ENCODE measurements at places on chromosomes 1 and 21.

- DNase-seq: no peak
Observed at GRCh38 chr21:26147535-26147934, 23.0 kb downstream of the APP start.

DNA sequence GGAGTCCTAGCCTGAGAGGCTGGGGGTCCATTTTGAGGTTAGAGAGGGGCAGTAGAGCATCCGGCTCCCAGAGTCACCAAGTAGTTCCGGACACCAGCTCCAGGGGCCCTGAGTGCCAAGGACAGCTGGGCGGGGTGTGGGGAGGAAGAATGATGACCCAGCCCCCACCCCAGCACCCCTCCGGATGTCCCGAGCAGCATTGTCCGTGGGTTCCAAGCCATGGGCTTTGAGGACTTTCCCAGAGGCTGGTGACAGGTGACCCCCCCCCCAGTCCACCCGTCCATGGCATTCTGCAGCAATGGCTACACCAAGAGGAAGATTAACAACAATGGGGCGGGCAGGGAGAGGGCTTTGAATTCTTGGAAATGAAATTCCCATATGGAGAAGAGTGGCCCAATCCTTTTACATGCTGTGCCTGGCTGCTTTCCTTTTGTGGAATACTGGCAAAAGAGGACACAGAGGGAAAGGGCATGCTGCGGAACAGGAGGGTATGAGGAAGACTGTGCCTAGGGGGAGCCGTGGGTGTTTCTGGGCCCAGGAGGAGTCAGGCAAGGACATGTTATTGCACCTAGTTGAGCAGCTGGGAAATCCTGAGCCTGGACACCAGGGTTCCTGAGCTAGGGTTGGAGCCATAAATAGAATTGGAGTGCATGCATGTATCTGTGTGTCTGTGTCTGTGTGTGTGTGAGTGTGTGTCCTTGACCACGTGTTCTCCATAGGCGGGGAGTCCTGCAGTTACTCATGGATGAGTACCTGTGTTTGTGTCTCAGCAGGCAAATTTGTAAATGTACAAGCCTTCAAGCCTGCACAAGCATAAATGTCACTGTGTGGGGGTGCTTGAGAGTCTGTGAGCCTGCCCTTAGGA is 956 bp downstream of the ATP1A2 start:
- DNase-seq: no peak

DNA sequence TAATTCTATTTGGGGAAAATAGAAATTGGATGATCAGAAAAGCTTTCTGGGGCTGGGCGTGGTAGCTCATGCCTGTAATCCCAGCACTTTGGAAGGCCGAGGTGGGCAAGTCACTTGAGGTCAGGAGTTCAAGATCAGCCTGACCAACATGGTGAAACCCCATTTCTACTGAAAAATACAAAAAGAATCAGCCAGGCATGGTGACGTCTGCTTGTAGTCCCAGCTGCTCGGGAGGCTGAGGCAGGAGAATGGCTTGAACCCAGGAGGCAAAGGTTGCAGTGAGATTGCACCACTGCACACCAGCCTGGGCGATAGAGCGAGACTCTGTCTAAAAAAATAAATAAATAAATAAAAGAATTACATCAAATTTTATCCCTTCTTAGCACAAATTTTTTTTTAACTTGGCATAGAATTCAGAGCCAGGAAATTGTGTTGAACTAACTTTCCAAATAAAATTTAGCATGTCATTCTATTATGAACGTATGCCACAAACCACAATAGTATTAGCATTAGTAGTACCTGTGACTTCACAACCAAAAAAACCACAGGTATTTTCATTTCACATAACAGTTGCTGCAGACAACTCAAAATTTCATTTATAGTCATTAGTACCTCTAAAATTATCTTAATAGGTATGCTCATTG is 4.5 kb upstream of the ANKRD13C start:
- no peak for DNase-seq

GRCh38 chr1:98487620-98488019 is 173.9 kb upstream of the SNX7 start:
- DNase-seq: no peak

- no peak for DNase-seq
Observed at GRCh38 chr1:242241936-242242335, 243.0 kb upstream of the MAP1LC3C start.

- DNase-seq: no peak
Observed at GRCh38 chr1:31661856-31662255, 17.2 kb upstream of the PEF1 start.

DNA sequence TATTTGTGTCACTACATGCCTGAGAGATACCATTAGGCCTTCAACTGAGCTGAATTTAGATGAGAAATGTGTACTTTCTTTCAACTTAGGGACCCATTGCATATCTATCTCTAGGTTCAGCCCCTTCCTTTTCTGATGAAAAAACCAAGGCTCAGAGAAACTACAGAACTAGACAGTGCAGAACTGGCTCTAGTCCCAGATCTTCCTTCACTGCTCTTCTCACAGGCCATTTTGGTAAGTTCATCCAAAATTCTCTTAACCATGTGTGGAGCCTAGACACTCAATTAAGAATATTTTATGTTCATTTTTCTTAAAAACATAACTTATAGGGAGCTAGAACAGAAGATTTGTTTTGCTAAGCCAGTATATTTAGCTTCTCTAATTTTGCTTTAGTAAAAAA is 128.9 kb downstream of the ASTN1 start:
- no peak for DNase-seq

- DNase-seq: no peak
Observed at GRCh38 chr1:247540581-247540980, 4.3 kb upstream of the OR2C3 start.

- DNase-seq: no peak
Observed at GRCh38 chr1:156097499-156098178, 15.4 kb upstream of the MEX3A start.

GRCh38 chr1:19080721-19081120 is 124.2 kb upstream of the IFFO2 start:
- no peak for DNase-seq

DNA sequence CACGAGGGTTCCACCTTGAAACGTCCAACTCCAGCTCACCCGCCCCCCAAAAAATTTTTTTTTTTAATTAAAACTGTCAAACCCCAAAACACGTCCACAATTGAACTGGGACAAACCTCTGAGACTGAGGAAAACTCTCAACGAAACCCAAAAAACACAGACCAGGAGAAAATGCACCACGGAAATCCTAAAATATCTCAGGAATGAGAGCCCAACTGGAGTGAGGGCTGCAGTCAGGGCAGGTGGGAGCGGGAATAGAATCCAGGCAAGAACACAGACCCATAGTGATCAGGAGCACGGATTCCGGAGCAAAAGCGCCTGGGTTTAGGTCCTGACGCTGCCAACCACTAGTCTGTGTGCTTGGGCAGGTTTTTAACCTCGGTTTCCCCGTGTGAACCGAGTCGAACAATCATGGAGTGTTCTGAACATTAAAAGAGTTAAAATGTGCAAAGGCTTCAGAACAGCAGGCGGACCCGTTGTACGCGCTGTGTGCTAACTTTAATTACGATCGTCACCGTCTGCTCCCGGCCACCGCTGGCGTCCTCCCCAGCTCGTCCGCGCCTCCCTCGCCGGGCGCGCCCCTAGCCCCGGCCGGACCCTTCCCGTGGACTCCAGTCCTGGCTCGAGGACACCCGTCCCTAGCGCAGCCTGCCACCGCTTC is 624 bp downstream of the ARHGAP29 start:
- DNase-seq: no peak

DNA sequence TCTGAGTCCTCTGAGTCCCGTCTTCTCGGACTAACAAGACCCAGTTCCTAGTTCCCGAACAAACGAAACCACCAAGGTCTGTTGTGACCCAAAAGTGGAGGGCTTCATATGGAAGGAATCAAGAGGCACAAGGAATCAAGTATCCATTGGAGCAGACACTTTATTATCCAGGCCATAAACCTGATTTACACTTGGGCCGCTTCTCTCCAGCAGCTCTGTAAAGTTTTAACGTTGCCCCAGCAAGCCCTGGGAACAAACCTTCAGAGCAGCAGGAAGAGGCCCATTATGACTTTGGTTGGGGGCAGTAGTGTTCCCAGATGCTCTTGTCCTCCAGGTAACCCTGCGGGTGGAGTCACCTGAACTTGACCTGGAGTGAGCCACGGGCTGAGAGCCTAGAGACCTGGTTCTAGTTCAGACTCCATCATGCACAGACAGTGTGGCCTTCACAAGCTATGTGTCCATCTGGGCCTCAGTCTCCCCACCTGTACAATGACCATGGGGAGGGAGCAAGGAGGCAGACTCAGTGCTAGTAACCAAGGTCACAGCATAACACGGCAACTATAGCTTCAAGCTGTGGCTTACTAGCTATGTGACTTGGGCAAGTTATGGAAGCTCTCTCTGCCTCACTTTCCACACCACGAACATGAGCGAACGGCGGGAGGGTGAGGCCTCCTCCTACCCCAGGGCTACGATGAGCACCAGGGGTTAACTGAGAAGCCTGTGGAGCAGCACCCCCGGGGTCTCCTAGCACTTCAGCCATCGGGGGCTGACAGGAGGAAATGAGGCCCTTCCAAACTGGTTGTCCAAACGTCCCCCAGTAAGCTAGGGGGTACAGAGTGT is 95.7 kb downstream of the GLIS1 start:
- DNase-seq: peak; percentile 61

- no peak for DNase-seq
Observed at GRCh38 chr1:158117854-158118704, 62.6 kb upstream of the CD1D start.

DNA sequence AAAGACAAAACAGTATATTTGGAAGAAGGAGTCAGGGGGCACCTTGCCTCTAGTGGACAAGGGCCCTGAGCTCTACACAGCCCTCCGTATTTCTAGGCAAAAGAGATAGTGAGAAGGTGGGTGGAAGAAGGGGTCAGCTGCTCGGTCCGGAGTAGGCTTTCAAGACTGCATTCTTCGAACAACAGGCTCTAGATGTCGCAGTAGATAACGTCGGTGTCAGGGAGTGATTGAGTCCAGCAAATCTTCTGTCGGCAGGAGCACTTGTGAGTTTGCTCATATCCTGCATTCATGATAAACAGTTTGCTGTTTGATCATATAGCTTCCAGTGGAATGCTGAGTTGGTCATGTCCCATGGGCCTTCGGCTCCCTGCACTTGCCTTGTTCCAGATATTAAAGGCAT is 36.8 kb downstream of the DIPK1A start:
- no peak for DNase-seq

DNA sequence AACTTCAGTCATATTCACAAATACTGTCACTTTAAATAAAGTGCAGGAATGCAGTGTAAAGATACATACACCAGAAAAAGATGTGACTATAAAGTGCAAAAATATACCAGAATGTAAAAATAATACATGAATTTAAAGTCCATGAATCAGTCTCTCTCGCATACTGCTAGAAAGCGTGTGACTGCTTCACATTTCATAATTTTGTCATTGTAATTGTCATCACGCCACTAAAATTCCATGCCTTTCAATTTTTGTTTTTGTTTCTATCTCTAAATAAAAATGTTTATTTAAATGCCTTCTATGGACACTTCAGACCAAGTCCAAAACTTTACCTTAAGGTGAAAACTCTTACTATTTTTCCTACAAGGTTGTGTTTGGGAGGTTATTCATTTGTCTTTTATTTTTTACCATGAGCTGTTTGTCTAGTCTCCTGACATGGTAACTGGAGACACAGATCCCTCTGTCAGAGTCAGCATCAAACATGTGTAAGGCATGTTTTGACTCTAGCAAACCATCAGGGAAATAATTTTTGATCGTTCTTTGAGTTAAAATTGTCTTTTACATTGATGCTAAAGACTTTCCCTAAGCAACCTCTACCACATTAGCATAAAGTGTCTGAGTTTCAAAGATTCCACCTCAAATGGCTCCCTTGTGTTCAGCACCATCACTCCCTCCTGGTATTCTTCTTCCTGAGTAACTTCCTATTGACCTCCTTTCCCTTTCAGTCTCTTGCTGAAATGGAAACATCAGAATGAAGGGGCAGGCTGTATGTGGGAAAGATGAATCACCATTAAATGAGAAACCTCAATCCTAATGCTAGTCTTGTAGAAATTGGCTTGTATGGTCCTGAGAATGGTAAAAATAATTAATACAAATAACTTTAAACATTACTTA is 14.0 kb upstream of the AIM2 start:
- DNase-seq: no peak

DNA sequence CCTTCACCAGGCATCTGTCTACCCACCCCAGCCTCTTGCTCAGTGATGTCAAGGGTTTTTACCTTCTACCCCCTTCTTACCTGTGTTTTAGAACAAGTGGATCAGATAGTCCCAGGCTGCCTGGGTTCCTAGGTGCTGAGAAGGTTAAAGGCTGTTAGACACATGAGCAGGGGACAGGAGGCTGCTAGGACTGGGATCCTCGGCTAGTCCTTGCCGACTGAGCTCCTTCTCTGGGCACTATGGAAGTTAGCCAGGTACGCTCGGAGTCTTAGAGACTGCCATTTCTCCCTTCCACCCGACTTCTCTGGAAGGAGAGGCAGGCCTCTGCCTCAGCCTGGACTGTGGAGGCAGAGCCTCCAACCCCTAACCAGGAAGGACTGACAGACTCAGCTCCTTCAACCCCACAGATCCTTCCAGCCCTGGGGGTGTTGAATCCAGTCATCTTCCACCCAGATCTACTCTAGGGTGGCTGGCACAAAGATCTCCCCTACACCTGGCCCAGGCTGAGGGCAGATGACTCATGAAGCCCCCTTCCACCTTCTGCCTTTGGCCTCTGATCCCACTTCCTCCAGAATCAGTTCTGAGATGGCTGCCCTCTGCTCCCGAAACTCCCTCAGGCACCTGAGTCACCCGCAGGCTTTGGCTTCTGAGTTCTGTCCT is at the start of gene DYNLT4:
Gene DYNLT4, minus strand, starts transcription at position 648 of the 660 bp plus-strand sequence. CDS start 683 bp downstream, outside the sequence.
- peak; percentile 68 for DNase-seq

DNA sequence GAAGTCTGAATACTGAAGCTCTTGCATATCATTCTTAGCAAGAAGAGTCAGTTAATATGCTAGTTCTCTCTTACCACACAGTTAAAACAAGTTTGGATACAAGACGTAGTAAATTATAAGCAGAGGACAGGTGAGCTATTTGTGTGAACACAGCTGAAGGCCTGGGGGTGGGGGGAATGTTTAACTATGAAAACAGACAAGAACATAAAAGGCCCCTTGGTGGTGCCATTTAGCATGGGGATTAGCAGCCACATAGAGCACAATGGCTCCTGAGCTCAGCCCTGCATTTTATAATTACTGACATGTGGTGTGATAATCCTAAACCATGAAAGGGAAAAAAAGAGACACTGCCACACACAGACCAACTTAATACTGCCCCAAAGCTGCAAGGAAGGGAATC is 94.8 kb downstream of the TGFBR3 start:
- DNase-seq: no peak

DNA sequence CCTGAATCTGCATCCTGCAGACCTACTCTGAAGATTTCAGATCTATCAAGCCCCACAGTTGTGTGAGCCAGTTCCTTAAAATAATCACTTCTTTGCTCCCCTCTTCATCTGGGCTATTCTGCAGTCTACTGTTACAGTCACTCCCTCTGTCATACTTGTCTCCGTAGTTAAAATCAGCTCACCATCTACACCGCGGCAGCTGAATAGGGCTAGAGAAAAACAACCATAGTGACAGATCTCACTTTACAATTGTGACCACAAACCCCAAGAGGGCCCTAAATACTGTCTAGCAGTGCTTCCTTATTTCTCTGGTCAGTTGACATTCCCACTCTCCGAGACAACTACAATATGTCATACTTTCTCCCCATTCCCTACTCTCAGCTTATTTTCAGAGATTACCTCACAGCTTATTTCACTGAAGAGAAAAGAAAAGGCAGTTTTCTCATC is 12.9 kb downstream of the DESI2 start:
- no peak for DNase-seq

All from left forelimb (tissue), 1 donor.